H1 (cell line): ENCODE measurements at places on chromosomes 7 and 10. TPM values are rescaled to one million over a fixed set of nuclear protein-coding genes. Genes with fewer than 3 reads are reported as not detected.

The LRRC61 gene
- total RNA-seq, result 0.73 and 1.0 TPM in 2 replicates

The ADRB1 gene
- 0.17 and 0.48 TPM in 2 replicates for total RNA-seq

The IL6 gene
- total RNA-seq, result 0.41 and 0.73 TPM in 2 replicates

DNA sequence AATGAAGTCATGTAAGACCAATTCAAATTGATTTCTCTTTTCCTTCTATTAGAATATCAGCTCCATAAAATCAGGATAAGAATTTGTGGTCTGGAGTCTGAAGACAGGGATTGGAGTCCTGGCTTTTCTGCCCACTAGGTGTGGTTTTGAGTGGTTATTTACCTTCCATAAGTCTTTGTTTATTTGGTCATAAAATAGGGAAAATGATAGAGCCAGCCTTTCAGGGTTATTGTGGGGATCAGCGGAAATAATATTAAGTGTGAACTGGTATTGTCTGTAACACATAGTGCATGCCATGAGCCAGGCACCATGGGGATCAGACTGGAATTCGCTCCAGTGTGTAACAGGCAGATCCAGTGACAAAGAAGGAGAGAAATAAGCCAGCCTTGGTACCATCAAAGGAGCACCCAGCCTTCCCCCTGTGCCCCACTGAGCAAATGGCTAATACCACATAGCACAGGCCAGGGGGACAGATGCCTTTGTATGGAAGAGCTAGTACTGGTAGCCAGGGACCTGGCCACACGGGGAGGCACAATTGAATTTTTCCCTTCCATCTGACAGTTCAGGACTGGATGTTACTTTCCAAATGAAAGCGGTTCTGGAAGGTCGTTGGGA, 509.7 kb upstream of the PODXL start:
- no peak overlapping the region for H3K4me3 ChIP-seq
- no peaks in the 10 kb centered on the region for H3K36me3 ChIP-seq
- no peak for DNase-seq
- H3K27ac ChIP-seq, result no peak overlapping the region

GRCh38 chr7:876077-876971, at the start of gene GET4:
Gene GET4 (plus strand): TSS chr7:876554. CDS start chr7:876646, 92 bp downstream.
- peak within 1 kb of the TSS; percentile 82 for H3K27ac ChIP-seq
- peaks cover 5% of the 10 kb centered on the region for H3K4me1 ChIP-seq
- DNase-seq, result peak; percentile 98
- H3K36me3 ChIP-seq, result peaks cover 25% of the 10 kb centered on the region
- no peaks in the 10 kb centered on the region for H3K27me3 ChIP-seq

GRCh38 chr10:129531969-129532660, 65.1 kb downstream of the MGMT start:
- peaks cover 13% of the 10 kb centered on the region for H3K4me1 ChIP-seq
- no peaks in the 10 kb centered on the region for H3K27me3 ChIP-seq
- 0 out of 2 replicates have a peak overlapping the region, but pooled peaks have one; percentile 42 for H3K27ac ChIP-seq
- no peak overlapping the region for H3K4me3 ChIP-seq
- DNase-seq, result no peak

GRCh38 chr10:72622271-72622670, 3.6 kb downstream of the MICU1 start:
- H3K36me3 ChIP-seq, result no peaks in the 10 kb centered on the region
- H3K27ac ChIP-seq, result no peak overlapping the region
- H3K4me1 ChIP-seq, result no peaks in the 10 kb centered on the region
- no peaks in the 10 kb centered on the region for H3K27me3 ChIP-seq
- no peak for DNase-seq

DNA sequence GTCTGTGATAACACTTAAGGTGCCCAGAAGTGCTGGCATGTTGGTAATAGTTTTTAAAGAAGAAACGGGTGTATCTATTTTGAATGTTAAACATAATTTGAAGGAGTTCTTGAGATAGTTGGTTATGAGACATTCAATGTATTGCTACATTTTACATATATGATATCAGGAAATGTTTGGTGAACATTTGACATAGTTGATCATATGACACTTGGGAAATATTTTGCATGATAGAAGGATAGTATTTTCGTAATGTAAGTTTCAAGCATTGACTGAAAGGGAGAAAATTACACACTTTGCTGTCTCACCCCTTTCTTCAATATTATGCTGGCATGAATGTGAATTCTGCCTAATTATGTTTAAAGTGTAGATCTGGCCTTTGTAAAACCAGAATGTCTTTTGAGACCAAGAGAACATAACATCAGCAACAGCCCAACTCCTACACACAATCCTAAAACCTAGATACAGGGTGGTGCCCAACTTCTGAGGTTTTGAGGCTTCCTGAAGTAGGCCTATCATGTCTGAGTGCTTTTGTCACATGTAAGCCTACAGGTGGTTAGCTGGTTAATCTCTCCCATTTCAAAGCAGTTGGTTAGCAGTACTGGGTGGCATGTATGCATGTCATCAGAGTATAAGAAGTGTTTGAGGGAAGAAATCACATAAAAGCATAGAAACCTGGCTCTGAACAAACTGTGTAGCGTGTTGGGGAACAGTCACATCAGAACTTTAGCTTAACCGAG, 2.1 kb downstream of the ADD3 start:
- H3K4me3 ChIP-seq, result no peak overlapping the region
- no peaks in the 10 kb centered on the region for H3K36me3 ChIP-seq
- H3K4me1 ChIP-seq, result peaks cover 13% of the 10 kb centered on the region
- H3K27ac ChIP-seq, result no peak overlapping the region
- no peak for DNase-seq

GRCh38 chr10:12438919-12439692, 89.8 kb downstream of the CAMK1D start:
- DNase-seq, result no peak
- H3K27me3 ChIP-seq, result no peaks in the 10 kb centered on the region
- no peaks in the 10 kb centered on the region for H3K4me1 ChIP-seq
- no peak overlapping the region for H3K27ac ChIP-seq
- no peaks in the 10 kb centered on the region for H3K36me3 ChIP-seq

DNA sequence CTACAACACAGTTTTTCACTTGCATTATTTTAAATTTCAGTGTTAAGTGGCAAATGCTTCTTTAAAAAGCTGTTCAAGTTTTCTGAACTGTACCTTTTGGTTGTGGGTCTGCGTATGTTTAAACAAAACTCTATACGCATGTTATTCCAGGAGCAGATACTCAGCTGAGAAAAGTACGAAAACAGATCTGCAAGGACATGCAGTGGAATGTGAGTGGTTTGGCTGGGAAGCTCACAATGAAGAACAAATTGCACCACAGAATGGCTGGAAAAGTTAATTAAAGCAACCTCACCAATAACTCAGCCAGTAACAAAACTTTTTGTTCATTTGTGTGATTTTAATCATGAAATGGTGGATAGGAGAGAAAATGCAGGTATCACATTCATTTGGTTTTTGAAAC, 17.6 kb downstream of the GLI3 start:
- H3K4me1 ChIP-seq, result peaks cover 29% of the 10 kb centered on the region
- no peaks in the 10 kb centered on the region for H3K27me3 ChIP-seq
- no peak for DNase-seq
- no peak overlapping the region for H3K4me3 ChIP-seq
- H3K36me3 ChIP-seq, result no peaks in the 10 kb centered on the region

DNA sequence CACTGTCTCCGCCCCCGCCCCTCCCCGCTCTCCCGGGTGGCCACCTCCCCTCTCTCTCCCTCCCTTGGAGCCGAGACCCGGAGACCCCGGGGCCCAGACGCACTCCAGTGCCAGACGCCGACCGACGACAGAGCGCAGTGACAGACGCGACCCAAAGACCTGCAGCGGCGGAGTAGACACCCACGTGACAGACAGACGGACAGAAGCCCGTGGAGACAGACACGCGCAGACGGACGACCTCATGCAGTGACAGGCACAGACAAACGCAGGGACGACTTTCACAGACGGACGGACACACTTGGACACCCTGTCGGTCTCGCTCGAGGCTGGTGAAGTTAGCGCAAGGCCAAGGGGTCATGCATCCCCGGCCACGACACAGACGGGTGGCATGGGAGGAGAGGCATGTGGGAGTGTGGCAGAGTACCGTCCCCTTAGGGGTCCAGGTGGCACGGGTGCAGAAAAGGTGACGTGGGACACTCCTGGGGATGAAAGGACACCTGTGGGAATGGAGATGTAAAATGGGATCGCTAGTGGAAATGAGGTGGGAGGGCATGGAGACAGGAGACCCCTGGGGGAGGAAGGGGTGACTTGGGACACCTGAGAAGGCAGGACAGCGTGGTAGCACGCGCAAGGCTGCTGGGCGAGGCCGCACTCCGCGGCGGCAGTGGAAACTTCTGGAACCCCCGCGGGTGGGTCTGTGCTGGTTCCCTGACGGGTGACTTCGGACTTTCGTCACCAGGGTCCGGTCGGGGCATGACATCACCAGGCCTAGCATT, 456 bp upstream of the ACHE start:
- no peaks in the 10 kb centered on the region for H3K36me3 ChIP-seq
- no peak for DNase-seq
- no peak overlapping the region for H3K27ac ChIP-seq
- H3K4me1 ChIP-seq, result peaks cover 10% of the 10 kb centered on the region
- peaks cover 15% of the 10 kb centered on the region for H3K27me3 ChIP-seq

GRCh38 chr7:34240417-34240816, 335.1 kb downstream of the BMPER start:
- no peak overlapping the region for H3K27ac ChIP-seq
- H3K4me1 ChIP-seq, result no peaks in the 10 kb centered on the region
- no peak overlapping the region for H3K4me3 ChIP-seq
- DNase-seq, result no peak
- no peaks in the 10 kb centered on the region for H3K27me3 ChIP-seq
- no peaks in the 10 kb centered on the region for H3K36me3 ChIP-seq

DNA sequence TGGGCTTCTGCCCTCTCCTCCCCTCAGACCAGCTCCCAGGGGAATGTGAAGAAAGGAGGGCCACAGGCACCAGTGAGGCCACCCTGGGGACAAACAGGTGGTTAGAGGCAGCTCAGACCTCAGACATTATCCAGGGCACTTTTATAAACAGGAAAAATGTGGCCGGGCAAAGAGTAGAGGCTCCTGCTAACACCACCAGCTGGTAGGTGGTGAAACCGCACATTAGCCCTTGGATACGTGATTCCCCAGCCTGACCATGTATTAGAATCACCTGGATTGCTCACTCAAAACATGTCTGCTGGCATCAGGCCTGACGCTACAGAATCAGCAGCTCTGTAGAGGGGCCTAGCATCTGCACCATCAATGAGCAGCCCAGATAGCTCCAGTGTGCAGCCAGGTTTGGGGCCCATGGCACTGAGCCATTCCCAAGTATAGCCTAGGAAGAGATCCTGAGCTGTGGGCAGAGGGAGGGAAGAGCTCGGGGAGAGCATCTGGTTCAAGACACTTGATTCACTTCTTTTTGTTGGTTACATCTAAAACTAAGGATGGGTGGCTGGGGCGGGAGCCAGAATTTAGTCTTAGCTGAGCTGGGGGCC, 37.1 kb downstream of the GPR26 start:
- no peak for DNase-seq
- H3K4me1 ChIP-seq, result no peaks in the 10 kb centered on the region; the same call in 1 of the 2 replicates
- no peaks in the 10 kb centered on the region for H3K36me3 ChIP-seq
- no peak overlapping the region for H3K27ac ChIP-seq
- no peak overlapping the region for H3K4me3 ChIP-seq

GRCh38 chr7:151241755-151242096, 6.8 kb downstream of the SMARCD3 start:
- H3K27ac ChIP-seq, result no peak overlapping the region
- no peak for DNase-seq
- peaks cover 18% of the 10 kb centered on the region for H3K27me3 ChIP-seq
- H3K36me3 ChIP-seq, result peaks cover 2% of the 10 kb centered on the region

DNA sequence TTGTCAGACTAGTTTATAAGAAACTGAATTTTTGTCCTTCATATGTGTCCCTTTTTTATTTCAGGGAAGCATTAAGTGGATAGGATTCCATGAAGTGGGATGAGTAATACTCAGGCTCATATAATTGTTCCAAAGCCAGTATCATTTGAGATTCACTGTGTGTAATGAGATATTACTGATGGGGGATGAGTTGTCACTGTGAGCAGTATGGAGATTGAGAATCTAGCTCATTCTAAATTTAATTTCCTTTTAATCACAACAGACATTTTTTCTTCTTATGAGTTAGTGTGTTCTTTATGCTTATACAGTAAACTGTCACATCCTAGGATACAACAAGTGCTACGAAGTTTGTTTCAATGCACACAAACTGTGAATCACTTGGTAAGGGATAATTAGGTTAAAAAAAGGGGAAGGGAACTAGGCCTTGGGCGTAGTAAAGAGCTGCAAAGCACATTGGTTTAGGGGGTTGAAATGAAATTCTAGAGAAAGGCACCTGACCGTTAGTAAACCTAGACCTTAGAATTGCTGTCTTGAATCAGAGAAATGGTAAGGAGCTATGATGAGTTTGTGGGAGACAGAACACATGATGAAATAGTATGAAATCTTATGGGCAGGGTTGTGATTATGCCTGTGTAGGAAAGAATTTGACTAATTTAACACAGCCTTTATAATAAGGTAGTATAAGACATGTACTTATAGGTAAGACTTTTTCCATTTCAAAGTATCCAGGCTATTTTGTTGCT, 153.4 kb downstream of the MLLT10 start:
- H3K36me3 ChIP-seq, result peaks cover 5% of the 10 kb centered on the region; the same call in 1 of the 2 replicates
- no peak for DNase-seq
- no peaks in the 10 kb centered on the region for H3K4me1 ChIP-seq

DNA sequence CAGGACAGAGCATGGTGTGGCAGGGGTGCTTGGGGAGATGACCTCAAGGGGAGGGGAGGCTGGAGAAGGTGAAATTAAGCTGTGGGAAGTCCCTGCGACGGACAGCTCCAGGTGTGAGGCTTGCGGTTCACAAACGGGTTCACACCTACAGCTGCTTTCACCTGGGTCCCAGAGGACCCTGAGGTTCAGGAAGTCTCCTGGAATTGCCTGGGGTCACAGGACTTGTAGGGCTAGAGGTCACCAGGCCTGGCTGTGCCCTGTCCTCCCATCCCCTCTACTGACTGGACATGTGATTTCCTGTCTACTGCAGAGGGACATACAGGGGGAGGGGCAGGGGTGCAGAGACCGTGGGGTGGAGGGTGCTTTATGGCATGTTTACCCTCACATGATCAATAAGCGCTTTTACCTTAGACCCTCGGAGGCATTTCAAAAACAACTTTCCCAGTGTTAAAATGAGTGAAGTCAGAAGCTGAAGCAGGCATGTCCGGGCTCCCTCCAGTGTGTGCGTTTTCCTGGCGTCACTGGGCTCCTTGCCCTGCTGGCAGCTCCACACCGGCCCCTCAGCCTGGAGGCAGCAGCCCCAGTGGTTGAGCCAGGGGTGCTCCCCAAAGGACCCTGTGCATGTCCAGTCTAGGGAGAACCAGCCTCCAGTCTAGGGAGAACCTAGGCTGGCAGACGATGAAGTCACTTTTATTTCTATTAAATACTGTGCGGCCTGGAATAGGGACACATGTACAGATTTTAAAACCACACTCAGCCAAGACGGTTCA, 66.6 kb upstream of the IGFBP3 start:
- no peaks in the 10 kb centered on the region for H3K4me1 ChIP-seq
- no peak overlapping the region for H3K27ac ChIP-seq
- DNase-seq, result no peak
- no peaks in the 10 kb centered on the region for H3K27me3 ChIP-seq

DNA sequence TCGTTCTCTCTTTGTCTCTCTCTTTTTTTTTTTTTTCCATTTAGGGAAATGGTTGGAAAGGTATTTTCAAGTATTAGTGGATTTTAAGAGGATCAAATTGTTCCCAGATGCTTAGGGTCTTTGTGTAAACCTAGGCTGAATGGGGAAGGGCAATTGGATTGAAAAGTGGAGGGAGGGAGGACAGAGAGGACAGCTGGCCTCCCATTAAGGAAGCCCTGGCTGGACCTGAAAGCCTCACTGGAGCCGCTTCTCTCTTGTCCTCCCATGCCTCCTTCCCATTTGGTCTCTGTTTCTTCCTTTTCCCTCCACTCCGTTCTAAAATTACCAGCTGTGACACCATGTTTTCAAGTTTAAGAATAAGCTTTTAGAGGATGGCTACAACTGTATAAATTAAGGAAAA, 104.1 kb downstream of the TACC2 start:
- H3K27me3 ChIP-seq, result no peaks in the 10 kb centered on the region
- no peak for DNase-seq
- no peak overlapping the region for H3K4me3 ChIP-seq
- no peak overlapping the region for H3K27ac ChIP-seq
- no peaks in the 10 kb centered on the region for H3K4me1 ChIP-seq
